A549 (cell line): ENCODE measurements at places on chromosomes 6 and 20. TPM values are rescaled to one million over a fixed set of nuclear protein-coding genes. Genes with fewer than 3 reads are reported as not detected.

- DNase-seq = peak; percentile 2
Observed at GRCh38 chr6:69719602-69720193, 77.1 kb downstream of the LMBRD1 start.

GRCh38 chr6:3251462-3252314, 7.1 kb upstream of the PSMG4 start:
- peak; percentile 69 for DNase-seq

DNA sequence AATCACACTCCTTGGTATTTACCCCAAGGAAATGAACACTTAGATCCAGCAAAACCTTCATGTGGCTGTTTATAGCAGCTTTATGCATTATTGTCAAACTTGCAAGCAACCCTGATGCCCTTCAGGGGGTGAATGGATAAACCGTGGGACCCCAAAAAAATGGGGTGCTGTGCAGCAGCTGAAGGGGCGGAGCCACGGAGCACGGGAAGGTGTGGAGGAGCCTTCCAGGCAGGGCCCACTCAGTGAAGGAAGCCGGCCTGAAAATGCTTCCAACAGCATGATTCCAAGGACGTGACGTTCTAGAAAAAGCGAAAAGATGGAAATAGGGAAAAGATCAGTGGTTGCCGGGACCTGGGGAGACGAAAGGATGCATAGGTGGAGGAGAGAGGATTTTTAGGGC, 25.6 kb upstream of the FRMD1 start:
- DNase-seq = no peak

GRCh38 chr6:12149944-12150510, 137.9 kb downstream of the HIVEP1 start:
- DNase-seq = no peak

KIF6 gene
- 0.28 to 0.39 TPM (median 0.33 TPM) in 3 replicates for polyA plus RNA-seq

TRIM15 gene
- 0.04 to 0.09 TPM (median 0.08 TPM) in 3 replicates for polyA plus RNA-seq
